ENCODE measurements at places on chromosomes 11 and 22.

DNA sequence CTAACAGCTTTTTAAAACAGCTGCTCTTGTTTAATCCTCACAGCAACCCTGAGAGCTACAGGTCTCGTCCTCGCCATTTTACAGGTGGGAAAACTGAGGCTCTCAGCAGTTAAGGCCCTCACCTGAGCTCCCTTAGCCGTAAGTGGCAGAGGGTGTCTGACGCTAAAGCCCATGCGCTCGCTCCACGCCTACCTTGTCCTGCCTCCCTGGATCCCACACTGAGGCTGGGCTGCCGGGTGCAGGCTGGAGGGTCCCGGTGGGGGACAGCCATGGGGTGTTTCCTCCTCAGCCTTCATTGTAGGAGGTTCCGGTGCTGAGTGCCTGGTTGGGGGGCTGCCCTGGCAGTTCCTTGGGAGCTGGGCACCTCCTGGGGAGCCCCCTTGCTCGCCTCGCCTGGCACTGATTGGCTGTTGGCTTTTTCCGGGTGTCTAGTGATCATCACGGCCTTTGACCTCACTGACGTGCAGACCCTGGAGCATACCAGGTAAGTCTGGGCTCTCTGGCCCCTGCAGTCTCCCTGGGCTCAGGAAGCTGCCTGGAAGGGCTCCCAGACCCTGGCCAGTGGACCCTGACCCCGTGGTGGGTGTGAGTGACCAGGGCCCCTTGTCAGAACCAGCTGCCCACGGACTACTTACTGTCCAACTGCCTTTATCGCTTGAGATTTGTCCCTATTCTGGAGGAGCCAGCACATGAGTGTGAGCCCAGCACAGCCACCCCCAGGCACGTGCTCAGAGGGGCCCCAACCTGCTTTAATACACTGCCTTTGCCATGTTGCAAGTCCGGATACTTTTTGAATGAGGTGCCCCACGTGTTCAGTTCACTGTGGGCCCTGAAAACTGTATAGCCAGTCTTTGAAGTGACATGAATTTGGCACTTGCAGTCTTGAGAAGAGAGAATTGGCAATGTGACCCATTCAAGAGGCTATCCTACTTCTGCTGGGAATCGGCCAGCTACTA lies 12.6 kb downstream of the RAB36 start:
- no peak for DNase-seq

DNA sequence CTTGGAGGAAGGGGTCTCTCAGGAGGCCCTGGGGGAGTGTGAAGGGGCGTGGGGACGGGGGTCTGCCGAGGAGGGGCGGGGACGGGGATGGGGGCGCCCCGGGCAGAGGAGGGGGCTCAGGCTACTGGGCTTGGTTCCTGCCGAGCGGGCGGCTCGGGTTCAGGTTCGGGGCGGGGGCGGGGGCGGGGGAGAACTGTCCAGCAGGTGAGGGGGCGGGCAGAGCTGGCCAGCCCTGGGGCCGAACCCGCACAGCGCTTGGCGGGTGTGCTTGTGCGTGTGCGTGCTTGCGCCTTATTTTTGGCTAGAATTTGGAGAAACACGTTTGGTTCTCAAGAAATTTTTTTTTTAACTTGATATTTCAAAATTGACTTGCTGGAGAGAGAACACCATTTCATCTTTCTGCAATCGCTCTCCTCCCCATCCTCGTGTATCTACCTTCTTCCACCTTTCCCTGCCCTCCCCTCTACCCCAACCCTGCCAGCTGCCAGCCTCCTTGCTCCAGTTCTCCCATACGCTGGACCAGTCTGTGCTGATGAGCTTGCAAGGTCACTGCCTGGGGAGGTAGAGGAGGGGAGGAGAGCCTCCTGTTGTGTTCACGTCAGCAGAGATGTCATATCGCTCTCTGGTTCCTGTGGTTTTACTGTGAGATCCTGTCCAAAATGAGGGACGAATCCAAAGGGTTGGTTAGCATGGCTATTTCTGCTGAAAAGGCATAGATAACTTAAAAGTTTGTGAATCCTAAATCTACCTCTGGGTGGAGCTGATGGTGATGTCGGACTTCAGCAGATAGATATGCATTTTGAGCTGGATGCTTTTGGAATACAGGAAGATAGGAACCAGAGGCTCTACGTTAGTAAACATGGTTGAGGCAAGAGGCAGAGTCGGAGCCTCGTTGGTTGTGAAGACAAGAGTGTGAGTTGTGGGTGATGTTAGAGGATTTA lies 668 bp downstream of the MADD start:
- DNase-seq = no peak

- DNase-seq = no peak
Measured at GRCh38 chr11:46127150-46127638, 5.9 kb upstream of the PHF21A start.

DNA sequence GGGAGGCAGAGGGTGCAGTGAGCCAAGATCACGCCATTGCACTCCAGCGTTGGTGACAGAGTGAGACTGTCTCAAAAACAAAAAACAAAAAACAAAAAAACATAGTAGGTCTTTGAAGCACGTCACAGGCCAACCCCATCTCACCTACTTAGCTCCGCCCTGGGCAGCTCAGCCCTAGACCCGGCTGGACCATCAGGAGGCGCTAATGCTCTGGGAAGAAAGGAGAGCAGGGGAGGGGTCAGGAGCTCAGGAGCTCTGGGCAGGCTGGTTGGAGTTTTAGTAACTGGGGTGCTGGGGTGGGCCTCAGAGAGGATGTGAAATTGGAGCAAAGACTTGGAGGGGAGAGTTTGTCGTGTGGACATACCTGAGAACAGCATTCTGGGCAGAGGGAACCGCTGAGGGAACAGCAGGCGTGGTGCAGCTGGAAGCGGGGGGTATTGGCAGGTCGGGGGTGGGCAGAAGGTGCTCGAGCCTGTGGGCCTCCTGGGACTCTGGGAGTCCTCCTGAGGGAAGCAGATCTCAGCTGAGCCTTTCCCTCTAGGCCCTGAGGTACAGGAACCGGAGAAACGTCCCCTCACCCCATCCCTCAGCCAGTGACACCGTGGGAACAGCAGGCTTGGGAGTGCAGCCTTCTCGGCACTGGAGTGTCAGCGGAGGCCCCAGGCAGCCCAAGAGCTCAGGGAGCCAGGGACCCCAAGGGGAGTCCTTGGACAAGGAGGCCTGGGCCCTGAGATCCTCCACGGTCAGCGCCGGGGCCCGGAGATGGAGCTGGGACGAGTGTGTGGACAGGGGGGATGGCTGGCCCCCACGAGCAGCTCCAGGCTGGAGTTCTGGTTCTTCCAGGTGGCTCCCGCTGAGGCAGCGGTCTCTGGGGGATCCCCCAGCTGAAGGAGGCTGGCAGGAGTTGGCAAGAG lies 2.2 kb upstream of the RPS6KA4 start:
- DNase-seq = no peak

DNA sequence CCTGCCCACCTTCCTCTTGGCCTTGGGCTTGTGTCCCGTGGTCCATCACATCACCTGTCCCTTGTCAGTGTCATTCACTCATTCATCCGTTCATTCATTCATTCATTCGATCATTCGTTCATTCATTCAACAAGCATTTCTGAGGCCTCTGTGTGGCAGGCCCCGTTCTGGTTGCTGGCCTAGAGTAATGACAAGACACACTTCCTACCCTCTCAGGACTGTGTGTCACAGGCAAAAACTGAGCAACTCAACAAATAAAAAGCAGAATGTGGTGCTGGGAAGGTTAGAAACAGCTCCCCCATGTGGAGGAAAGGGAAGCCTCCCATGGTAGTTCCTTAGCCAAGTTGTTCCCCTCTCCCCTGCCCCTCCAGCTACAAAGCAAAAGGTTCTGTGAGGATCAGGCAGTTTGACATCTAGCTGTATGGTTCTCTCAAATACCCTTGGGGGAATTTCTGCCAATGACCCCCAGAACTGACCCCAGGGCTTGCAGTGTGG lies 1.6 kb upstream of the OMP start:
- DNase-seq = no peak

DNA sequence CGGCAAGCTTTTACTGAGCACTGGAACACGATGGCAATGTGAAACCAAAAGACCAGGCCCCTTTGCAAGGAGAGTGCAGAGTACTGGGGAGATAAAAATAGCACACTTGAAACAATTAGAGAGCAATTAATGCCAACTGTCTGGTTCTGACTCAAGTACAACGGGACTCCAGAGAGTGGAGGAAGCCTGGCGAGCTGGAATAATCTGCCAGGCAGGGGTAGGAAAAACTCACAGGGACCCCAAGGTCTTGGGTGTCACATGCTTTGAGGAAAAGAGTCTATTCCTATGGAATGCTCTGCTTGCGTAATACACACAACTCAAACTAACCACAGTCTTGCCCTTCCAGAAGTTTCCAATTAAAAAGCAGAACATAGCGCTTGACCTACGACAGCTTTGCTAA lies 113.0 kb upstream of the CLMP start:
- DNase-seq = no peak

DNA sequence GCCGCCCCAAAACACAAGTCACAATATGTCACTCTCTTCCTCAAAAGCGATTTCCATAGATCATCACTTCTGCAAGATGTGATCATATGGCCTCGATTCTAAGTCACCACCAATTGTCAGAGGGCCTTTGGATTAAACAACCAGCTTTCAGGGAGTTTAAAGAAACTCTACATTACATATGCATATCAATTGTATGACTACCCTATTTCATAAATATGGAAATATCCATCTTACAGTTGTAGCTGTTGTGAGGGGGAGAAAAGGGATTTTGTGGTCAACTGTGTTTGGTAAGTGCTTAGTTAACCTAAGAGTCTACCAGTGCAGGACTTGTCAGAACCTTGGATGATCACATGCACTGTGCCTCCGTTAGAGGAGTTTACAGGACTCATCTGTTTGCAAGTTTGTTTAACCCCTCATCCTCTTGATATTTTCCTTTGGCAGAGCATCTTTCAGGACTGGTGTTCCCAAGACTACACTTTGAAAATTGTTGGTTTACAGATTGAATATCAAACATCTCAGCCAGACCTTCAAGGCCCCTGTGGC lies 99.9 kb downstream of the CHST1 start:
- DNase-seq = no peak

DNA sequence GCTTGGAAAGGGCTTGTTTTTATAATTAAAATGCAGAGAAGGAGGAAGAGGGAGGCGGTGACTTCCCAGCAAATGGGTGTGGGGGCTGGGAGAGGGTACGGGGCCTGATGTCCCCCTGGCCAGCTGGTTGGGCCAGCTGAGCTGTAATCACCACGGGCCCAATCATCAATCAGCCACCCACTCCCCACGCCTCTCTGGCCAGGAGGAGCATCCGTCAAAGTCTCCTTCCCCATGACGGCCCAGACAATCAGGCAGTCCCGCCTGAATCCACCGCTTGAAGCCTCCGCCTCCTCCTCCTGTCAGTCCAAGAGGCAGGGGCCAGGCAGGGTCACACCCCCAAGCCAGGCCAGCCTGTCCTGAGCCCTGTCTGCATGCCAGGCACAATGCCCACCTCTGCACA lies 13.3 kb upstream of the CABP7 start:
- no peak for DNase-seq

DNA sequence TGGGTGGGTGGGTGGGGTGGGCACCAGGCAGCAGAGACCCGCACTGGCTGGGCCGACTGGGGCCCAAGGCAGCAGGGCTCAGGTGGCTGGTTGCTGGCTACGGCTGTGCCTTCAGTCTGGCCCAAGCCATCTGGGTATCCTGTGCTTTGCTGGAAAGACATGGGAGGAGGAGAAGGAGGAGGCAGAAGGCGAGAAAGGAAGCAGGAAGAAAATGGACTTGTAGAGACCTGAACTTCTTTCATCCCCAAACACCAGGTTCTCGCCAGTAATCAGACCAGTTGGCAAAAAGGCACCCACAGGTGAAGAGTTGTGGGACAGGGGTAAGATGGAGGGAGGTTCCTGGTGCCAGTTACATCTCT lies 78.8 kb downstream of the IGLL1 start:
- no peak for DNase-seq

- DNase-seq = no peak
Measured at GRCh38 chr11:132111316-132111715, 740.9 kb downstream of the NTM start.
